ENCODE measurements at places on chromosomes 12 and 14.

- no peak for DNase-seq
These were observed 109.6 kb downstream of the EML5 start for GRCh38 chr14:88683119-88683518.

- DNase-seq: no peak
These were observed 40.2 kb downstream of the SH2B3 start for GRCh38 chr12:111445726-111446581.

- DNase-seq: no peak
These were observed 1.8 kb downstream of the PARP11 start for GRCh38 chr12:3871356-3871755.

DNA sequence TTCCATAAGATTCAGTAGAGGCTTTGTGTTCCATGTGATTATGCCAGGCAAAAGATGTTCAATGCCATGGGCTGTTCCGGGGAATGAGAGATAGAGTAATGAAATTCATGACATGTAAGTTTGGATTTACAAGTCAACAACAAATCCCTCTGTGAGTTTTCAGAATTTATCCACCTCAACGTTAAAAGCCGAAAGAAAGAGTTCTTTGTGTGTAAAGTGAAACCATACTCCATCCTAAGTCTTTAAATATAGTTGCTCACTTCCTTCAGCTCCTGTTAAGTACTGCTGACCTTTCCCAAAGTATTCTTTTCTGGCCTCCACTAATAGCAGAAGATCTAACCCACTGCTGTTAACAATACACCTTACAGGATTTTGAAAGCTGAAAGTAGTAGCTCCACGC is 190.0 kb downstream of the TMX1 start:
- no peak for DNase-seq

GRCh38 chr12:103114296-103115055 is 157.0 kb downstream of the ASCL1 start:
- no peak for DNase-seq

- DNase-seq: no peak
These were observed 67.2 kb downstream of the NOS1 start for GRCh38 chr12:117294189-117294603.

GRCh38 chr12:220946-221550 is 7.1 kb upstream of the SLC6A12 start:
- no peak for DNase-seq

GRCh38 chr12:108317308-108318234 is 21.5 kb downstream of the CMKLR1 start:
- no peak for DNase-seq

- no peak for DNase-seq
These were observed 121.7 kb downstream of the CHST11 start for GRCh38 chr12:104578453-104578852.

DNA sequence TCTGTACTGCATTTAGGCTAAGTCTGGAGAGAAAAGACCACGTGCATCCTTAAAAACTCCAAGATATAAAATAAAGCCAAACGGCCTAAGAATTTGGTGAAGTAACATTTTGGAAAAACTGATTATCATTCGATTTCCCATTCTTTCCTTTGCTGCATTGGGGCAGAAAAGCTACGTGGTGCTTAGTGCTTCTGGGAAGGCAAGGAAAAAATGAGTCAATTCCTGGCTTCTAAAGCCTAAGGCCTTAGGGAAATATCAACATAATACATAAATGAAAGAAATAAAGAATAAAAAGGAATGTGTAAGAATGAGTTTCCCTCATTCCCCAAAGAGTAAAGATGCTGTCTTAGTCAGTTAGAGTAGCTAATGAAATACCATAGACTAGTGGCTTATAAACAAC is 520.5 kb downstream of the GLT1D1 start:
- DNase-seq: no peak

GRCh38 chr12:54220567-54220966 is 31.8 kb upstream of the SMUG1 start:
- DNase-seq: no peak

DNA sequence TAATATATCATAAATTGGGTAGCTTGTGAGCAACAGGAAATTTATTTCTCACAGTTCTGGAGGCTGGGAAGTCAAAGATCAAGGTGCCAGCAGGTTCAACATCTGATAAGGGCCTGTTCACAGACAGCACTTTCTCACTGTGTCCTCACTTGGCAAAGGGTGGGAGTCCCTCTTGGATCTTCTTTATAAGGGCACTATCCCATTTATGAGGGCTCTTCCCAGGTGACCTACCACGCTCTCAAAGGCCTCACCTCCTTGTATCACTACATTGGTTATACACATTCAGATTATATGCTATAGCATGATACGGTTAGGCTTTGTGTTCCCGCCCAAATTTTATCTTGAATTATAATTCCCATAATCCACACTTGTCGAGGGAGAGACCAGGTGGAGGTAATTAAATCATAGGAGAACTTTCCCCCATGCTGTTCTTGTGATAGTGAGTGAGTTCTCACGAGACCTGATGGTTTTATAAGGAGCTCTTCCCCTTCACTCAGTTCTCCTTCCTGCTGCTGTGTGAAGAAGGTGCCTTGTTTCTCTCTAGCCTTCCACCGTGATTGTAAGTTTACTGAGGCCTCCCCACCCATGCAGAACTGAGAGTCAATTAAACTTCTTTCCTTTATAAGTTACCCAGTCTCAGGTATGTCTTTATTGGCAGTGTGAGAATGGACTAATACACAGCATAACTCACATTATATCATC is 19.2 kb upstream of the LRIG3 start:
- DNase-seq: no peak

DNA sequence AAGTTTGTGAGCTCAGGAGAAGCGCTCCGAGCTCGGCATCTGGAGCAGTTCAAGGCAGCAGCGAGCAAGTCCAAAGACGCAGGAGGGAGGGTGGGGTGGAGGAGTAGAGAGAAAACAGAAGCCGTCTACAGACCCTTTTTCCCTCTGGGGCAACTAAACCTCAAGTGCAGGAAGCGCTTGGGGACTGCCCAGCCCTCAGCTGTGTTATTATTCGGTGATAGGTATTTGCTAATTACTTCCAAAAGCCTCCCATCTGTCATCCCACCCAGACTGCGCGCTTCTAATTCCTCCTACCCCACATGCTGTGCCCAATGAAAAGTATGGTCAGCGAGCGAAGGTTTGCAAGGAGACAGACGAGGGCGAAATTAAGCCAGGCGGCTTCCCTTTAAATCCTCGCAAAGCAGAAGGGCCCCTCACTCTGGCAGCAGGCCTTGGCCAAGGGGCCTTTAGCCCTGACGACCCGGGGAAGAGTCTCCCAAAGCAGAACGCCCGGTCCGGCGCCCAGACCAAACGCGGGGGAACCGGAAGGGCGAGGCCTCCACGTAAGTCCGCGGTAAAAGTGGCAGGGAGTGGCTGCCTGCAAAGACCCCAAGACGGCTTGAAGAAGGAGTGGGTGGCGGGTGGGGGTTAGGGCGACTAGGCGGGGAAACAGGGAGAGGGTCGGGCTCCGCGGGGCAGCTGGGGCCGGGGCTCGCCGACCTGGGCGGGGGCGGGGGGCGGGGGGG is 507 bp upstream of the CD9 start:
- peak; percentile 36 for DNase-seq

DNA sequence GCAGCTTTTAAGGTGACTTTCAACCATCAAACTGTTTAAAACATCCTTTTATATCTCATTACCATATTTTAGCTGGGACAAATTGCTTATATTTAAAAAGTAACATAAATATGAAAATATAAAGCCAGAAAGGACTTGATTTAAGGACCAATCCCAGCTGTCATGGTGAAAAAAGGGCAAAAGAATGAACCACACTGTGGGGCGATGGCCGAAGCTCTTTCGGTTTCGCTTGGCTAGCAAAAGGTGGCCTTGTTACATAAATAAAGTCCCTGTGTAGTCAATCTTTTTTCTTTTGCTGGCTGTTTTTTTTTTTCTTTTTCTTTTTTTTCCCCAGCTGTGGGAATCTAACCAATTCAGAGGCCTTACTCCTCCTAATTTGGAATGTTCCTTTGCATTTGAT is 50.9 kb downstream of the FBXO33 start:
- no peak for DNase-seq

Data from HuH-7.5 (cell line).